ENCODE measurements at places on chromosomes 1 and 21.
A peak's percentile ranks its signal among the peaks of the same experiment; 100 is the strongest.

DNA sequence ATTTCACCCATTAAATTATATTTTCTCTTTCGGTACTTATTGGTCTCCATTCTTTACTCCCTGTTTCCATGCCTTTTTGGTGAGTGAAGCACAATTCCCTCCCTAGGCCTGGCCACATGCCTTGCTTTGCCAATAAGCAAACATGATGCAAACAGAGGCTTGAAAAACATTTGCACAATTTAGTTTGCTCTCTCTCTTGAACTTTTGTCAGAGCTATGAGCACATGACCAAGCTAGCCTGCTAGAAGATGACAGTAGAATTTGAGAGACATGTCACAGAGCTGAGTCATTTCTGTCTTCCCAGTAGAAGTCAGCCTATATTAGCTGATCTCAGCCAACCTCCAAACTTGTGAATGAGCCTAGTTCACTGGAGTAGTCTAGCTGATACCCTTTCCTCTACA, 24.6 kb downstream of the ANGPTL3 start:
- DNase-seq = peak; percentile 23

DNA sequence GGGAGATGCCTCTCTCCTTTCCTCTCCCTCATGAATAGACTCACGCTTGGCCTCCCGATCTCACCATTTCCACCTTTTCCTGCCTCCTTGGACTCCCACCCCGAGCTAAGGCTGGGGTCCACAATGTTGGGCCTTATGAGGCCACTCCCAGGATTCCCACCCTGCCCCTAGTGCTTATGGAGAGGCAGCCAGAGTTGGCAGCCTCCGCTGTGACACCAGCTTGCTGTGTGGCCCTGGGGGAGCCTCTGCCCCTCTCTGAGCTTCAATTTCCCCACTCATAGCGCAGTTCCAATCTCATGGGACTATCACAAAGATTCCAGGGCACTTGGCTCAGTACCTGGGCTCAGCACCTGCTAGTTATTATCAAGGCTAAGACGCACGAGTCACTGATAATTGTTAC, 118.7 kb upstream of the WNT4 start:
- DNase-seq = no peak

DNA sequence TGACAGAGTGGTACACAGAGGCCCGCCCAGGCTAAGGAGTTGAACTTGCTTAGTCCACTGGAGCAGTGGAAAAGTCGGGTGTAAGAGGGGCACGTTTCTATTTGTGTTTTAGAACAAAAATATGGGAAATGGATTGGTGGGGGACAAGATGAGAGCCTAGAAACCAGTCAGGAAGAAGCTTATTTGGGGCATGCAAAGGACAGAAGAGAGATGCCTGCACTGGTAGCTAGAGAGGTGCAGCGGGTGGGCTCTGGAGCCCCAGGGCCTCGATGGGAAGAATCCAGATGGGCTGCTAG, 1.2 kb upstream of the LIN9 start:
- no peak for DNase-seq

DNA sequence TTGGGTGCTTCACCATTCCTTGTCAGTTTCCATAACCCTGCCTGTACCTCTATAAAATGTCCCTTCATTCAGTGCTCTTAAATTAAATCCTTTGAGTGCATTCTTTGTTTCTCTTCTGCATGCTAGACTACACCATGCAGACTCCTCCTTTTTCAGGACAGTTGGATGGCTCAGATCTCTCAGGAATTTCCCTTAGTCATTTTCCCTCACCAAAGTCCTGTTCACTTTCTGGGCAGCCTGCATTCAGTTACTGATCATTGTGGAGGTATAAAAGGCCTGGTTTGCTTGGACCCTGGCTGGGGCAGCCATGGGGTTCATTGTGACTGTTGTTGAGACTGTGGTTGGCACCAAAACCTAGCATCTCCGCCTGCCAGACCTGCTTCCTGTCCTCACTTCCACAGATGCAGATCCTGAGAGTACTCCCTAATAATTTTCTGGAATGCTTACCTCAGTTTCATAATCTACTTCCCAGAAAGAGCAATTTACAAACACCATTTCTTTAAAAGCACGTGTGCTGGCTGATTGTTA, 88.4 kb downstream of the PDE4B start:
- no peak for DNase-seq

GRCh38 chr1:226443439-226443838, 35.5 kb upstream of the PARP1 start:
- DNase-seq = no peak

GRCh38 chr1:35231287-35231686, 37.2 kb upstream of the ZMYM4 start:
- no peak for DNase-seq

GRCh38 chr21:26849428-26850115, 4.4 kb upstream of the ADAMTS1 start:
- DNase-seq = peak; percentile 49

DNA sequence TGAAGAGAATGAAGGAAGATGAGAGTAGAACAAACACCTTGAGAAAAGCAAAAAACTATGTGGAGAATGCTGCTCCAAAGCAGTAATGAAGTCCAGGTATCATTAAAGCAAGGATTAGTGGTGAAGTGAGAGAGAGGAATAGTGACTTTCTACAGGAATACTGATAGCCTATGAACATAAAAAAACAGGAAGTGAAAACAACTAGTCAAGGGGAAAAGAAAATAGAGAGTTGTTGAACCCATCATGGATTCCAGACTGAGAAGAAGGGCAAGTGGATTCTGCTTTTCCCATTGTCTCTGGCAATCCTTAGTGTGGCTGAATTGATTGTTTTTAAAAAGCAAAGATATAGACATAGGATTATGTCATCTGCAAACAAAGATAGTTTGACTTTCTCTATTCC, 119.9 kb upstream of the LHX8 start:
- DNase-seq = no peak

- no peak for DNase-seq
Measured at GRCh38 chr1:181251001-181251712, 162.7 kb downstream of the IER5 start.

DNA sequence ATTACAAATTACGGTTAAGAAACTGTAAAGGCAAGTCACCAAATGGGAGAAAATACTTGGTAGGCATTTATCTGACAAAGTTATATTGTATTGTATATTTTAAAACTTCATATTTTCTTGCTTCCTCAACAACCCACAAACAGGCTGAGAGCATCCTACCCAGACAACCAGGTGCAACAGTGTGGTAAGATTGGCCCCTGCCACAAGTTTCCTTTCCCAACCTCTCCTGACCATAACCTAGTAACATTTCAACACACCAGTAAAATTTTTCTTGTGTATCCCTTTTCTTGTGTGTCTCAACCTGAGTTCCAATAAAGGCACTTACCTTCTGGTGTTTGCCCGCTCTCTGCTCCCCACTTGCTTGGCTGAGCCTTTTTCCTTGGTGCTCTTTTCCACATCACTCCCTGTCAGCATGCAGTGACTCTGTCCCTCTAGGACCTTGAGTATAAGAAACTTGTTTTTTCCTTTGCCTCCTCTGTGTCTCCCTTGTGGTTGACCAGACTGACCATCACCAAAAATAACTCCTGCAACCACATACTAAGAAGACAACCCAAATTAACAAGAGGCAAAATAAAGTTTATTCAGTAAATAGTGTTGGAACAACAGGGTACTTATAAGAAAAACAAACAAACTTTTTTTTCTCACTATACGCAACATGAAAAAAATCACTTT, 40.9 kb downstream of the FCRL3 start:
- DNase-seq = peak; percentile 33

DNA sequence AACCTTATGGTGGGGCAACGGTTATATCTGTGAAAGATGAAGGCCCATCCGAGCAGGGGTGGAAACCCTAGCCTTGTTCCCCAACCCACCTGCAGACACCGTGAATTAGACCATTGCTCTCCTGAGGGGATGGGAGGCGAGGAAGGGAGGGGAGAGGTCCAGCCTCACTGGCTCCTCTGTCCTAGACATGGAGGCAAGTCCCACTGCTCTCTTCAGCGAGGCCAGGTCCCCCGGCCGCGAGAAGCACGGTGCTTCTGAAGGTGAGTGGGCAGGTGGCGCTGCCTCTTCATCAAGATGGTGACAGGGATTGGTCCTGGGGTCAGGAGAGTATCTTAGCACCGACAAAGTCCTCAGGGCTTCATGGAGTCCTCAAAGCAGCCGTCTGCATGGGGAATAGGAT, 59.3 kb downstream of the VWA5B1 start:
- DNase-seq = no peak

DNA sequence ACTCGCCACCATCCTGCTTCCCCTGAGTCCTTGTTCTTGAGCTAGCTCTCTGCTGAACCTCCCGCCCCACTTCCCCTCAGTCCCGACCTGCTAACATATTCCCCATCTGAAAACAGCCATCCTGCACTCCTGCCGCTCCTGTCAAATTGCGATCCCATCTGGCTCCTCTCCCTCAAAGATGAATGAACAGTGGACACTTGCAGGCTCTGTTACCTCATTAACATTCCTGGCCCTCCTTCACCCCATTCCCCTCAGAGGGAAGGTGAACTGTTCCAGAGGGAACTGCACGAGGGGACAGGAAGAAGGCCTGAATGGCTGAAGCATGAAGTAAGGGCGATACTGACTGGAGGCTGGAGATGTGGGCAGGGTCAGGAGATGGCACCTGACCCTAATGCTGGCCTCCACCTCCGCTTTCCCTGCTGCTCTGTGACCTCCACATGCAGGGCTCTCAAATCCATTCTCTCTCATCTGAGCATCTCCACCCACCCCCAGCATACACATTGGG, 7.4 kb upstream of the CELSR2 start:
- DNase-seq = no peak

GRCh38 chr21:41501919-41502318, 6.0 kb downstream of the TMPRSS2 start:
- DNase-seq = no peak

DNA sequence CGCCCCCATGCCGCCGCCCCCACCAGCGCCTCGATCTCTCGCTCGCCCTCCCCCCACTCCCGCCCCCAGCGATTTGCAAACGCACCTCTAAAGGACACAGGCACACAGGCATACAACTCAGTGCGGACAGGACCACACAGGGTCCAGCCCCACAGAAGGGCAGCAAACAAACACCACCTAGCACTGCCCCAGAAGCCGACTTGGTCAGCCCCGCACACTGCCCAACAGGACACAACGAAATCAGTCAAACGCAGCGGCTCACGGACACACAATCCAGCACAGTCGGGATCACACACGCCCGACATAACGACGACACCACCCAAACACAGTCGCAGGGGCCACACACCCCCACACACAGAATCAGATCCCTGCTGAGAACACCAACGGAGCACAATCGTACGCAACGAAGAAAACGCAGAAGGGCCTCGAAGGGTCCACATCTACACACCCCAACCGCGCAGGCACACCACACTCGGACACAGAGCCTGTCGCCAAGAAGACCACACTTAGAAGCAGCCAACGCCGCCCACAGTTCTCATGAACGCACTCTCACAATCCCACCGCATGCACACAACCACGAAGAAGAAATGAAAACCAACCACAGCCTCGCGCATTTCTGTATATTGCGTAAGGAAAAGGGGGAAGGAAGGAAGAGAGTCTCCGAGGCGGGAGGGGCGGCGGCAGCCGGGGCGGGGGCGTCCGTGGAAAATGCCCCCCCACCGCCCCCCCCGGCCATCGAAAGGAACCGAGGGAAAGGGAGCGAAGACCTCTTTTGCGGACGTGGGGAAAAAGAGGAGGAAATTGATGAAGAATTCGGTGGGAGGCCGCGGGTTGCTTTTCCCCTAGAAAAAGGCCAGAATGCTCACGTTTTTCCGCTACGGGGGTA, 481 bp downstream of the TAL1 start:
- peak; percentile 75 for DNase-seq

DNA sequence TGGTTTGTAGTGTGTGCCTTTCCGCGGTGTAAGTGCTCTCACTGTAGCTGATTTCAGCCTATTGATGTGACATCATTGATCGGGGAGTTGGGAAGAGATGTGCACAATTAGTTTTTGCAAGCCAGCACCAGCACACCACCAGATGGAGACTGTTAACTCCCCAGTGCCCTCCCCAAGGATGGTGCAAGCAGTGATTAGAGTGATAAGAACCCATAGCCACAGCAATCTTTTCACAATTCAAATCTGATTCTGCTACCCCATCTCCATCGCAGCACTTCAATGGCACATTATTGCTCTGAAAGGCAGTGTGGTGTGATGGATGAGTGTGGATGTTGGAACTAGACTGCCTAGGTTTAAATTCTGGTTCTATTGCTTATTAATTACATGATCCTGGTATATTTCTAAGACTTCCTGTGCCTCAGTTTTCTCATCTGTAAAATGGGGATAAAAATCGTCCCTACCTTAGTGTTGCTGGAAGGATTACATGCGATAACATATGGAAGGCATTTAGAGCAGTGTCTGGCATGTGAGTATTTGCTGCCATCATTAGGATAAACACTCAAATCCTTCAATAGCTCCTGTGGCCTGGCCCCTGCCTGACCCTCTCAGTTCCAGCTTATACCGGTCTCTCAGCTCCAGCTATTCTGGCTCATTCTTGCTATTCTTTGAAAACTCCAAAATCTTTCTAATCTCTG, 6.7 kb downstream of the CSF3R start:
- DNase-seq = no peak

- peak; percentile 20 for DNase-seq
Measured at GRCh38 chr1:186325239-186325638, 49.8 kb downstream of the TPR start.

- peak; percentile 81 for DNase-seq
Measured at GRCh38 chr1:25796811-25797458, 3.1 kb upstream of the SELENON start.

- DNase-seq = no peak
Measured at GRCh38 chr1:21154717-21155116, 22.0 kb downstream of the EIF4G3 start.

DNA sequence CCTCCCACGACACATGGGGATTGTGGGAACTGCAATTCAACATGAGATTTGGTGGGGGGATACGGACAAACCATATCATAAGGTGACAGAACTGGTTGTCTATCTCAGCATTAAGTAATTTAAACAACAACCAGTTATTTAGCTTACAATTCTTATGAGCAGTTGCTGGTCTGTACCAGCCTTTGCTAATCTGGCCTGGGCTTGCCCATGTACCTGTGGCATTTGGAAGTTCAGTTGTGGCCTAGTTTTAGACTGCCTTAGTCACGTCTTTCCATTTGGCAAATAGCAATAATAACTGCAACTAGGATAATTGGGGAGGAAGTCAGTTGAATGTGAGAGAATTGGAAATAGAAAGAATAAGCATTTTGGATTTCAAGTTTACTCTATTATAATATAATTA, 441.8 kb upstream of the CXADR start:
- no peak for DNase-seq
